ENCODE measurements at places on chromosomes 13 and 19.

GRCh38 chr13:37416291-37417059 is 182.1 kb downstream of the POSTN start:
- DNase-seq = no peak

GRCh38 chr13:107296804-107297203 is 728.9 kb upstream of the ARGLU1 start:
- DNase-seq = no peak

GRCh38 chr13:74005320-74006157 is 128.7 kb downstream of the KLF12 start:
- no peak for DNase-seq

DNA sequence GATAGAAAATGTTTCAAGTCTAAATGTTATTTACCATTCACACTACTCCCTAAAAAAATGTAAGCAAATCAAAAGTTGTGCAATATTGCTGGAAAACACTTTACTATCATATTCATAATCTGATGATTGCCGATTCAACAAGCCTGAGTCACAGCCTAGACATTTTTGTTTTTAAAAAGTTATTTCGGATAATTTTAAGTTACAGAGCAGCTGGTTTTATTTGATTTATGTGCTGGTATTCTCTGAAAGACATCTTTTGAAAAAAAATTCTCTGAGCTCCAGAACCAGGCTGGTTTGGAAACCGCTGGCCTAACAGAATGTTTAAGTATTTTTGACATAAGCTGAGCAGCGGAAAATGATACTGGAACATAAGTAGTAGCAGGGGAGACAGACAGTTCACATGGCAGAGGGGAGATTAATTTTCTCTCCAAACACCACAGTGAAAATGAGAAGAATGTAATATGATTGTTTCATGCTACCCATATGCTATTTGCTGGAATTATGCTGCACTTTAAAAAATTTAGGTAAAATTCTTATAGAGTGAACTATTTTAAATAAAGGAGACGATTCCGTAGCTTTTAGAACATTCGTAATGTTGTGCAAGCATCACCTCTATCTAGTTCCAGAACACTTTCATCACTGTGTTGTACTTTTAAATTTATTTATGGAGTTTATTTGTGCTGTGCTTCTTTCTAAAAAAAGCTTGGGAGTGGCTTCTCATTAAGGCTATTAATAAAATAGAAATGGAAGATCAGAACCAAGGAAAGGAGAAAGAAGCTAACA is 36.1 kb downstream of the TBC1D4 start:
- DNase-seq = no peak

- DNase-seq = no peak
Measured at GRCh38 chr13:97242755-97243497, 20.8 kb downstream of the MBNL2 start.

DNA sequence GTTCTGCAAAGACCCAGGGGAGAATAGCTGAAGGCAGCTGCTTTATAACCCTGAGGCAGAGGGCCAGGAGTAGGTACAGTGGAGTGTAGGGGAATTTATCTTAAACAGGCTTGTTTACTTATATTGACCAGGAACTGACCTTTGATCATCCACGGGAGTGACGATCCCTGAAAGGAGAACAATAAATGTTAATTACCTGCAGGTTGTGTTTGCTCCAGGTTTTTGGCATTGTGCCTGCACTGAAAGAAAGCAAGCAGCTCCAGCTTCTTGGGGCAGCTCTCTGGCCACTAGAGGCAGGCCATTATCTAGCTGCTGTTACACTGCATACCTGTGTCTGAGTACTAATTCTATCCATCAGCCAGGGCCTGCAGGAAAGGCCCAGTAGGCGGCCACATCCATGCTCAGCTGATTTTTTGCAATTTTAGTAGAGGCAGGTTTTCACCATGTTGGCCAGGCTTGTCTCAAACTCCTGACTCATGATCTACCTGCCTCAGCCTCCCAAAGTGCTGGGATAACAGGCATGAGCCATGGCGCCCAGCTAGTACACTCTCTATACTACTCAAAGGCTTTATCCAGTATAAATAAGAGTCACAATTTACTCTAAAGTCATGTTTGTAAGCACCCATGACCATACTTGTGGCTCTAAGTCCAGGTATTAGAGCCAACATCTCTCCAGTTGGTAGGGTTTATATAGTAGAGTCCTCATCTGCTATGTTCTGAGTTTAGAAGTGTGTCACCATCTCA is 8.5 kb upstream of the ZNF91 start:
- no peak for DNase-seq

DNA sequence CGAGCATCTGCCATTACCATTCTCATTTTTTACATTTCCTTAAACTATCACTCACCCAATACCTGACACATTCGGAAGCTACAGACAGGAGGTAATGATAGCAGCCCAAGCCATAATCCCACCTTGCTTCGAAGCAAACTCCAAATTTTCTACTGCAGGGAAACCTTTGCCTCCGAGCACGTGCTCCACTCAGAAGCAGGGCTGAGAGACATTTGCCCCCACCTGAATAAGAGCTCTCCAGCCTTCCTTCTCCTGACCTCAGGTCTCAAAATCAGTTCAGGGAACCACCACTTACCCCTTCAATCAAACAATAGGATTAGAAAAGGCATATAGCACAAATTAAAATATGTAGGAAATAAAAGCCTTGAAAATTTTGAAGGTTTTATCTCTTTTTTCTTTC is 2.3 kb upstream of the DACH1 start:
- DNase-seq = no peak

DNA sequence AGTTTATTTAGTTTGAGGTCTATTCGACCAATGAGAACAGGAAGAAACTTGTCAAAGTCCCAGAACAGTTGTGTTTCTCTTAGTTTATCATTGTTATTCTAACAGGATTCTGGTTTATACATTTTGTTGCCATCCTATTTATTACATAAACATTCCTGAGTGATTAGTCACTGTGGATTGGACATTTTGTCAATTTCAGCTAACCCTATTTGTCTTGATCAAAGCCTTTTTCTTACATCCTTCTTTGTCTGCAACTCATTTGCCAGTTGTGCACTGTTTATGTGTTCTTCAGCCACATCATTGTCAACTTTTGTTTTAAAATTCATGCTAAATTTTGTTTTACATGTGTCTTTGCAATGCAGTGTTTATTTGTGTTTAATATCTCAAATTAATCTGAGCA is 886.0 kb upstream of the SLC10A2 start:
- DNase-seq = no peak

GRCh38 chr13:105007166-105007808 is 1528.2 kb downstream of the EFNB2 start:
- DNase-seq = no peak

- no peak for DNase-seq
Measured at GRCh38 chr19:52520013-52520412, 7.5 kb upstream of the ZNF808 start.

DNA sequence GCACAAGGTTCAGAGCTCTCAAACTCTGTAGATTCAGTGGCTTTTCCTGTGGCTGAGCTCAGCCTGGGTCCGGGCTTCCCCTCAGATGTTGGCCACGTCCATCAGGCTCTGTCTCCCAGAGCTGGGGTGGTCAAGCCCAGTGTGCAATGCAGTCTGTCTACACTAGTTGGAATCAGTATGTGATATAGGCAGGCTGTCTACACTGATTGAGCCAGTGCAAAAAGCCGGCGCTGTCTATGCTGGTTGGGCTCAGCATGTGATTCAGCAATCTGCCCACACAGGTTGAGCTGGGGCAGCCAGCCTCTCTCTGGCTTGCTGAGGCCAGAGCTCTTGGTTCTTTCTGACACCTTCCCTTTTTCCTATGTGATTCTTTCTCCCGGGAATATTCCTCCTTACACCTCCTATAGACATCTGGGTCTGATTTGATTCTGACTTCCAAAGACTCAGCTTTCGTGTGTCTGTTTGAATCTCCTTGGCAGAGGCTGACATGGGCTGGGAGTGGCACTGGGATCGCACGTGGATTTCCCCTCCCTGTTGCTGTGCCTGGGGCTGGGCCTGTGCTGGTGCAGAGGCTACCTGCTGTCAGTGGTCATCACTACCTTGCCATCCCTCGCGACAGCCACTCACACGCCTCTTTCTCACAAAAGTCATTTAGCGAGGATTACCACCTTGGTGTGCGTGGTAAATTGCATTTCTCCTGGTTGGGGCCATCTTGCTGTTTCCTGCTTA is 9.3 kb downstream of the CHST8 start:
- DNase-seq = no peak

DNA sequence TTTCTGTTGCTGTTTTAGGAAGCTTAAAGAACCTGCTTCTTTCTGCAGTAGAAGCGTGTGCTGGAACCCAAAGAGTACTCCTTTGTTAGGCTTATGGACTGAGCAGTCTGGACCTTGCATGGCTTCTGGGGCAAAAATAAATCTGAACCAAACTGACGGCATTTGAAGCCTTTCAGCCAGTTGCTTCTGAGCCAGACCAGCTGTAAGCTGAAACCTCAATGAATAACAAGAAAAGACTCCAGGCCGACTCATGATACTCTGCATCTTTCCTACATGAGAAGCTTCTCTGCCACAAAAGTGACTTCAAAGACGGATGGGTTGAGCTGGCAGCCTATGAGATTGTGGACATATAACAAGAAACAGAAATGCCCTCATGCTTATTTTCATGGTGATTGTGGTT is 103.1 kb downstream of the TNFRSF19 start:
- no peak for DNase-seq

GRCh38 chr13:94558716-94559115 is 37.2 kb downstream of the TGDS start:
- no peak for DNase-seq

DNA sequence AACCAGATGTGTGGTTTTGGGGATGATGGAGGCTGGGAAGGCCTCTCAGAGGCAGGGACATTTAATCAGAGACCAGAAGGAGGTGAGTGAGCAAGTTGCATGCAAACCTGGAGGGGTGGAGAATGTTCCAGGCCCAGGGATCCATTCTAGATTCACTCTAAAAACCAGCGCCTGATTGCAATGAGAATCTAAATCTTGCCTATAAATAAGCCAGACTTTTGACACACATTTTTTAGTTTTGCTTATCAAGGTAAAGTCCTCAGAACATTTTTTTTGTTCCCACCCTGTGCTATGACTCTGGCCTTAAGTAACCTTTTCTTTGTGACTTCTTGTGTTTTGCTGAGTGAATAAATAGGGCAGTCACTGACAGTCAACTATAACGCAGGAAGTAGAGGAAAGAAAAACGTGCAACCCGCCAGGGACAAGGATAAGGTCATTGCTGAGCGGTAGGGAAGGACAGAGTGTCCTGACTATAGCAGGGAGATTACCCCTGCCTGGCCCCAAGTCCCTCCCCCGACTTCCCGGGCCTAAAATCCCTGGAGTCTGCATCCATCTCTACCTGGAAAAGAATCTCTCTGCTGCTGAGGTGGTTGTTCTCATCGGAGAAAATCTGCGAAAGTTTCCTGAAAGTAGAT is 14.4 kb downstream of the RGL3 start:
- no peak for DNase-seq

- DNase-seq = no peak
Measured at GRCh38 chr13:84894749-84895148, 904.5 kb downstream of the SLITRK6 start.

DNA sequence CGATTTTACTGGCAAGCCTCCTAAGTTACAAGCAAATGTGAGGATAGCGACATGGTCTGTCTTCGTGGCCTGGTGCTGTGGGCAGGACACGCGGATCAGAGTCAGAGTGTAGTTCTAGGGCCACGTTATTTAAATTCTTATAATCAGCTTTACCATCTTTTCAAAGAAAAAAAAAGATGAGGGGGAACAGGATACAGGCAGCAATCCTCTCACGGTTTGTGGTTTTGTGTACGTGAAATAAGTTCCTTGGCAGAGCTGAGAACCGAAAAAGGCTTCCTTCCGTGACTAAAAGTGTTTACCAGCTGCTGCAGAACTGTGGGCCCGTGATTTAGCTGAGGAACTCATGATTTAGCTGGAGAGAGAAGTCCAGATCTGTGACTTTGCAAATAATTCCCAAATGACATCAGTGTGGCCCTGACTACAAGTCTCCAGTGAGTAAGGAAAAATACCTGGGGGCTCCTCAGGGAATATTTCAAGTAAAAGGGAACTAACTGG is 27.2 kb downstream of the RCBTB2 start:
- peak; percentile 34 for DNase-seq

DNA sequence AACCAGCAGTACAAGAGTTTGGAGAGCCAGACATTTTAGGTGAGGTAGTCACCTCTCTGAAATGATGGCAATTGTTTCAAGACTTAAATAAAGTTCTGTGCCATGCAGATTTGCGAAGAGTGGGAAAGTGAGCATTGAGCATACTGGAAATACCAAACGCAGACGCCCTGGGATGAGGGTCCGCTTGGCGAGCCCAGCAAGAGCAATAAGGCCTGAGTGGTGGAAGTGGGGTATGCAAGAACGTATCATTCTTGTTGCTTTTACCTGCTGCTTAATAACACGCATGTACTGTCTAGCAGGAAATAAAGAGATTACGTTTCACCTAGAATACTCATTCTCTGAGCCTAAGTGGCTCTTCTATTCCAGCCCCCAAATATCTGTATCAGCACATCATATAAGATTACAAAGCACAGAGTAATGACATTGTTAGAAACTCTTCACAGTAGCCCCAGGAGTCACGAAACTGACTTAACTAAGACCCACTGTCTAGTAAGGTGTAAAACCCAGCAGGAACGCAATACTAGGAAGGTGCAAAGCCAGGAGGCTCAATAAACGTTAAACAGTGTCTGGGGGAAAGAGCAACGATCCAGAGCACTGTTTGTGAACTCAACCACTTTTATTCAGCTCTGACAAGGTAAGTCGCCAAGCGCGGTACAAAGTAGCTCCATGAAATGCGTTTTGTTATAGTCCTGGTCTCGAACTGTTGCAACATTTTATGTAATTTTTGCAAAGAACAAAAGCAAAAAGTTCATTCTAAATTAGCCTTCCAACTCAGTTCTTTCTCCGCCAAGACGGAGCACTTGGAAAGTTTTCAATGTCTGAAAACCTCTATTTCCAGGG is 1.2 kb downstream of the RCBTB2 start:
- DNase-seq = peak; percentile 24

DNA sequence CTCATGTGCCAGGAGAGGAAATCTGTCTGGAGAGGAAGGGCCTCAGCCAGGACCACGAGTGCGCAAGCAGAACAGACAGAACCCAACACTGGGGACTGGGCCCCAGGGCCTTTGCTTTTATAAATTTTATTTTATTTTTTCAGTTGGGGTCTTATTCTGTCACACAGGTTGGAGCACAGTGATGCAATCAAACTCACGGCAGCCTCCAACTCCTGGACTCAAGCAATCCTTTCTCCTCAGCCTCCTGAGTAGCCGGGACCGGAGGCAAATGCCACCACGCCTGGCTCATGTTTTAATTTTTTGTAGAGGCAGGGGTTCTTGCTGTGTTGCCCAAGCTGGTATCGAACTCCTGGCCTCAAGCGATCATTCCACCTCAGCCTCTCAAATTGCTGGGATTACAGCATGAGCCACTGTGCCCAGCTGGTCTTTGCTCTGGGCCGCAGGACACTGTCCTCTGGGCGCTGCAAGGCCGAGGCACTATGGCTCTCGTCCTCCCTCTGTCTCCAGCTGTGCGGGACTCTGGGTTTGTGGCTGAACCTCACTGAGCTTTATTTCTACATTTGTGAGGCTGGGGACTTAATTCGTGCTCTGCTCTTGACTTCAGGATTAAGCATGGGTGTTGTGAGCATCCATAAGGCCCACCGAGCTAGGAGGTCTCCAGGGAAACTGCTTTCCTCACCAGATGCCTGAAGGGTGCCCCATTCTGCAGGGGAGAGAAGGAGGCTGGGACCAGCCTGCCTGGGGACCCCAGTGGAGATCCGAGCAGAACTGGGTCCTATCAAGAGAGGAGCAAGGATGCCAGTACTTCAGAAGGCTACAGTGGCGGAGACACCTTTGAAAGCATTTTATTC is 144.2 kb upstream of the VSTM2B start:
- DNase-seq = no peak
